ENCODE measurements at places on chromosomes 11 and 22.

GRCh38 chr22:47102081-47102480, 339.6 kb downstream of the TBC1D22A start:
- no peak for DNase-seq

DNA sequence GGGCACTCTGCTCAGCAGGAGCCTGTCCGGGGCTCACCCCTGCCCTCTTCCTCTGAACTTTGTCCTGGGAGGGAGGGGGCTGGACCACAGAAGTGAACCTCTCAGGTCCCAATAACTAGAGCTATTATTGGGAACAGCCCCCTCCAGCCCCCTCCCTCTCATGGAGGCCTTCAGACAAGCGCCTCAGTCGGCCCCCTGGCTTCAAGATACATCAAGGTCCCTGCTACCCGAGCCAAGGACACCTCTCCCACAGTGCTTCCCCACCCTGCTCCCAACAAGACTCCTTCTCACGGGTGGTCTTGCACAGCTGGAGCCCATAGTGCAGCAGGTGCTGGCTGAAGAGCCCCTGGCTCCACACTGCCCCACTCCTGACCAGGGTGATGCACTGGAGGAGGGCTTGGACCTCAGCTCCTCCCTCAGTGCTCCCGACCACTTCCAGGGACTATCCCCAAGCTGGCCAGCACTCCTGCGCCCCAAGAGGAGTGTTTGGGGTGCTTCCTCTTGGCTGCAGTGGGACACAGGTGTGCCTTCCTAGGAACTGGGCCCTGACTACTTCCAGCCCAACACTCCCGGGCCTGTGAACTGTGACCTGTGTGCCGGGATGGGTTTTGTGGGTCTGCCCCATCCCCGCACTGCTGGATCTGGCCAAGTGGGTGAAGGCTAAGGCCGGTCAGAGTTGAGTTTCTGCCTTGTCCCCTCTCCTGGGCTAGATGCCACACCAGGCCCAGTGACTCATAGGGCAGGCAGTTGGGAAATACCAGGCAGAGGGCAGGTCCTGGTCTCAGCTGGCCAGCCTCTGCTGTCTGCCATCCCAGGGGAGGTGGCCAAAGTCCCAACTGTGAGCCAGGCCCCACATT, 2.2 kb downstream of the PNPLA2 start:
- DNase-seq = no peak

- DNase-seq = no peak
These were observed 142.9 kb downstream of the NCAM1 start for GRCh38 chr11:113103932-113104690.

DNA sequence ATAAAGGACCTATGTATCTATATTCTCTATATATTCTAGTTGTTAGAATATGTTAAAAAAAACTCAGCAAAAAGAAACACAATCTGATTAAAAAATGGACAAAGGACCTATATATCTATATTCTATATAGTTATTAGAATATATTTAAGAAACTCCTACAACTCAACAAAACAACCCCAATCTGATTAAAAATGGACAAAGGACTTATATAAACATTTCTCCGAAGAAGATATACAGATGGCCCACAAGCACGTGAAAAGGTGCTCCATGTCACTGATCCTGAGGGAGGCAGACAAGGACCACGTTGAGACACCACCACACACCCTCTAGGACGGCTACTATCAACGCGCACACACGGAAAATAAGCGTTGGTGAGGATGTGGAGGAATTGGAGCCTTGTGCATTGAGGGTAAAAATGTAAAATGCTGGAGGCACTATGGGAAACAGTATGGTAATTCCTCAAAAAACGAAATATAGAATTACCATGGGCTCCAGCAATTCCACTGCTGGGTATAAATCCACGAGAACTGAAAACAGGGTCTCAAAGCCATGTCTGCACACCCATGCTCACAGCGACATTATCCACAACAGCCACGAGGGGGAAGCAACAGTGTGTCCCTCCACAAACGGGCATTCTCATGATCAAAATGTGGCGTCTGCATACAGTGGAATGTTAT, 22.7 kb downstream of the YPEL1 start:
- DNase-seq = no peak

DNA sequence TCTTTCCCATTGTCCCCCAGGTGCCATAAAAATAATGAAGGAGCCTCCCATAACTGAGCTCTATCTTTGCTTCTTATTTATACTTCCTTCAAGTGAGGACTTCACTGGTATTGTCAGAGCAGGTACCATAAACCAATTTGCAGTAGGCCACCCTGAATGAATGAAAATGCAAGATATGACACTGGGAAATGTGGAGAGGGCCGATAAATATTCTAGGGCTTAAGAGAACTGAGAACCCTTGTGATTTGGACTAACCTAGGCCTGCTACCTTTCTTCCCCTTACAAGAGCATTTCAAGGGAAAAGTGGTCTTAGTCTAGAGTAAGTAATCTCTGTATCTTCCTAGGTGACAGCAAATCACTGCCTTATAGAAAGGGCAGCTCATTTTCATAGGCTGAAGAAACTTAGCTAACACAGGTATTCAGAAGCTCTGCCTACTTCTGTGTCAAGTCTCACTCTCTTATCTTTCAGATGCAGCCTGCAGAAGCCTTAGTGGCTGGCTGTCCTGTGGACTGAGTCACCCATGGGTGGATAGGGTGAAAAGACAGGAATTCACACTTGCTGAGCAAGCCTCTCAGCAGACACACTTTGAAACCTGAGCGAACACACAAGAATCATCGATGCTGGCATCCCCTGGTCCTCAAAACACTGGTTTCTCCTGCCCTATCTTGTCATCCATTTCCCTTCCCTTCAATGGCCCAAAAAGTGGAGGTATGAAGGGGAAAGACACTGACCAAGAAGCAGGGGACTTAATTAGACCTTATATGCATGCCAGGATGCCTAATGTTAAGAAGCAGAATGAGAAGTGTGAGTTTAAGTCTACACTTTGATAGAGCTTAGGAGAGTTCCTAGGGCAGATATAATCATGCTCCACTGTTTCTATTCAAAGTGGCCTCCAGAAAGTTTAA, 15.2 kb downstream of the NRIP3 start:
- no peak for DNase-seq

DNA sequence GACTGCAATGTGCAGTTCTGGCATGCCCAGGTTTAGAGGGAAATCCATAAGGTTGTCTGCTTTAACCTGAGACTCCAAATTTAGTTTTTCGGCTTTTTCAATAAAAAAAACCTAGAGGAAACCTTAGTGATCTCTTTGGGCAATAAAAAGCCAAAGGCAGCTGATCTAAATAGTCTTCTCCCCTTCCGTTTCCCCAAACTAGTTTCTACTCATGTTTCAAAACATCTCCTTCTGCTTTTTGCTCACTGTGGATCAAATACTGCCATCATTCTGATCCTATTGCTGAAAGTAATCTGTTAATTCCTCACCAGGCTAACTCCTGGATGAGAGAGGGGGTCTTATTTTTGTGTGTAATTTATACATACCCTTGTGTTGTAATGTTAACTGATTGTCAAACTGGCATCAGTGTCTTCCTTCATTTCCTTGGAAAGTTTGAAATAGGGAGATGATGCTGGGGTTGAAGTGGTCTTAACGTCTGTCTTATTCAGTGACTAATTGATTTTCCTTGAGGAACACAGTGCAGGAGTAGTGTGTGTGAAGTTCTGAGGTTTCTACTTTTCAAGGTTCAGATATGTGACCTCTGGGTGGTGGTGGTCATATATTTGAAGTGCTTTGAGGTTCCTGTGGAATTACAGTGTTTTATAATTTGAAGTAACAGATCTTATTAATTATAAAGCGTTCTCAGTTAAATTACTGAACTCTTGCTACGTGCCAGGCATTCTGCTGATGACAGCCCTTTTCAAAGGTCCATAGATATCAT, 55.0 kb downstream of the ARHGAP42 start:
- no peak for DNase-seq

DNA sequence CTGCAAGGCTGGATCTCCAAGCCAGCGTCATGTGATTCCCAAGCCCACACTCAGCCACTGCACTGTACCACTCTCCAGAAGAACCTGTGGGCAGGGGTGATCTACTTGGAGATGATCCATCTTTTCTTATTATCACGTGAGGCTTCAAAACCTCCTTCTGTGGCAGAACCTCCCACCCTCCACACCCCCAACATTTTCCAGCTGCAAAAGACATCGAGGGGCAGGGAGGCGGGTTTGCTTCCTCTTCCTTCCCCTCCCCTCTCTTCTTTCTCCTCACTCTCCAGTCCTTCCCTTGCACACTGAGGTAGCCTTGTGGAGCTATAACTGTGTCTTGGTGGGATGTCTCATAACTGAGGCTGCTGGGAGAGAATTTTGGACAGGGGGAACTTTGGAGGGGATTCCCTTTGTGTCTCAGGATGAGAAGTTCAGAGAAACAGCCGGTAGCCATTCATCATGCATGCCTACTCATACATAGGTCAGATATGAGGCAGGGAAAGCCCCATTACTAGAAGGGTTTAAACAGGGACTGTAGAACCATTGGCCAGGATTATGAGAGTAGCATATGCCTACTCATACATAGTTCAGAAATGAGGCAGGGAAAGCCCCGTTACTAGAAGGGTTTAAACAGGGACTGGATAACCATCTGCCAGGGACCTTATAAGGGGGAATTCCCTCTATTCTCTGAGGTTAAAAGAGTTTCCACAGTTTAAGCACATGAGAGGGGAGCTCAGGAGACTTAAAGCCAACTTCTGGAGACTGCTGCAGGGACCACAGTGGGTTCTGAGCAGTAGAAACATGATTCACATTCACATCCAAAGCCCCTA, 420.7 kb upstream of the CADM1 start:
- DNase-seq = no peak

GRCh38 chr11:101807531-101807930, 107.3 kb upstream of the CEP126 start:
- DNase-seq = no peak

GRCh38 chr11:117098269-117099232, at the start of gene SIK3:
Gene SIK3 (minus strand): TSS chr11:117098428. CDS start chr11:117098415, 13 bp downstream.
- peak; percentile 59 for DNase-seq

DNA sequence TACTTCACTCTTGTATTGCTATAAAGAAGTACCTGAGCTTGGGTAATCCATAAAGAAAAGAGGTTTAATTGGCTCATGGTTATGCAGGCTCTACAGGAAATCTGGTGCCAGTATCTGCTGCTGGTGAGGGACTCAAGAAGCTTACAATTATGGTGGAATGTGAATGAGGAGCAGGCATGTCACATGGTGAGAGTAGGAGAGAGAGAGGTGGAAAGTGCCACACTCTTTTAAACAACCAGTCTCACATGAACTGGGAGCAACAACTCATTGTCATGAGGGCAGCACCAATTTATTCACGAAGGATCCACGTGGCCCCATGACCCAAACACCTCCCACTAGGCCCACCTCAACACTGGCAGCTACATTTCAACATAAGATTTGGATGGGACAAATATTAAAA, 24.6 kb upstream of the IGLL5 start:
- DNase-seq = no peak

DNA sequence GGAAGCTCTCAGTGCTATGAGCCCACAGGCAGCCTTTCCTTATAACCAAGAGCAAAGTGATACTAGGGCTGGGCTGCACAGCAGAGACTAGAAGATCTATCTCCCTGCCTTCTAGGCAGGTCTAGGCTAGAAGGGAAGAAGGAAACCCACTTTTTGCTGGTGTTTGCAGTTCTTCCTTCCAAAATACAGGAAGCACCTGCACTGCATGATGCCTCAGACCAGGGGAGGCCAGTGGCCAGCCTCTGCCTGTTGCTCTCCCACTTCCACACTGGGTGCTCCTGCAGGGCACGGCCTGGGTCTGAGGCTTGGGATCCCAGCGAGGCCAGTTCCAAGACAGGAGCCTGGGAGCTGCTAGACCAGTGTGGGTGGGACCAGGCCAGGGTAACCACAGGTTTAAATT, 6.0 kb upstream of the UCP3 start:
- DNase-seq = no peak

GRCh38 chr11:86152006-86152862, 83.3 kb upstream of the PICALM start:
- no peak for DNase-seq

GRCh38 chr22:32745251-32745995, 56.1 kb upstream of the TIMP3 start:
- no peak for DNase-seq

- no peak for DNase-seq
These were observed 94.1 kb downstream of the CACNA1I start for GRCh38 chr22:39664485-39665200.

DNA sequence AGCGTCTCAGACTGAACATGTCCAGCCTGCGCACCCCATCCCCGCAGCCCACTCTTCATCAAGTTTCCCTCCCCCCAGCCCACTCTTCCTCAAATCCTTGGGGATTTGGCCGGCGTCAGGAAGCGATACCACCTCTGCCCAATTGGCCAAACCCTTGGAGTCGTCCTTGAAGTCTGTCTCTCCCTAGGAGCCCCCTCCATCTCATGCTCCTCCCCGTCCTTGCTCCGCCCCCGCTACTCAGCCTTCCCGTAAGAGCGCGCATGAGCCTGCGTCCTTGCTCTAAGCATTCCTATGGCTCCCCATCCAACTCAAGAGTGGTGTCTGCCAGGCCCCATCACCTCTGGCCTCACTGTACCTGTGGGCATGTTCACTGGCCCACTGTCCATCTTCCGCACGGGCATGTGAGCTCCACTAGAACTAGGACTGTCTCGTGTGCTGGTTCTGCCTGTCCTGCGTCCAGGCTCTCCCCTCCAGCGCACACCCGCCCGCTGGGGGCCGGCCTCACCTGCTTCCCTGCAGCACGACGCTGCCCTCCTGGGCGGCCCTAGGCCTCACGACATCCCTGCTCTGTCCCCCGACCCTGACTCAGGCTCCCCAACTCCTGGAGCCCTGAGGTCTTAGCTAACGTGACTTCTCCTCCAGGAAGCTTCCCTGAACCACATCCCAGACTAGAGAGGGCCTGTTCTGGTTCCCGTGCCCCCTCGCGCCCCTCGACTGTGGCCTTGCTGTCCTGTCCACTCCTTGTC, 30.5 kb upstream of the TTLL12 start:
- DNase-seq = no peak

DNA sequence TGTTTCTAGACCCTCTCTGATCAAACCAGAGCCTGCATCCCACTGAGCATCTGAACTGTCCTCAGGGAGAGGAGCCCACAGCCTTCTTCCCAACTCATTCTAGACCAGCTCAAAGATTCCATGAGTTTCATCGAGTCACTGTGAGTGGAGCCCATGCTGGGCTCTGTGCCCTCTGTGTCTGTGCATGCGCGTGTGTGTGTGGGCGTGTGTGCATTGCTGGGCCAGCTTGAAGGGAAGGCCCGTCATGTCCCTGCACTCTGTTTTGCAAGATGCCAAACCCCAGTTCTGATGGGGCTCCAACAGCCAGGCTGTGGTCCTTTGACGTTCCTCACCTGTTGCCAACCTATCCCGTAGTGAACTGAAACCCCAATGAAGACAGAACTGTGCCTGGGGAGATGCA, 7.1 kb downstream of the MPEG1 start:
- no peak for DNase-seq

GRCh38 chr11:3164552-3165151, 458 bp downstream of the OSBPL5 start:
- DNase-seq = no peak

GRCh38 chr22:18103527-18104269, 6.9 kb upstream of the TUBA8 start:
- no peak for DNase-seq
